DND-41 (cell line): ENCODE measurements at places on chromosomes 13 and 19.

- H3K36me3 ChIP-seq: no peaks in the 10 kb centered on the region
- no peak overlapping the region for H3K4me3 ChIP-seq
- peaks cover 62% of the 10 kb centered on the region for H3K27me3 ChIP-seq
- DNase-seq: no peak
Measured at GRCh38 chr13:110265682-110266430, 41.1 kb downstream of the COL4A1 start.

- no peaks in the 10 kb centered on the region for H3K27me3 ChIP-seq
- H3K4me1 ChIP-seq: peaks cover 30% of the 10 kb centered on the region
- peak; percentile 99 for DNase-seq
- peak overlapping the region; percentile 94 for H3K27ac ChIP-seq
- H3K4me3 ChIP-seq: no peak overlapping the region
Measured at GRCh38 chr19:13986348-13986904, 19.7 kb downstream of the RFX1 start.

DNA sequence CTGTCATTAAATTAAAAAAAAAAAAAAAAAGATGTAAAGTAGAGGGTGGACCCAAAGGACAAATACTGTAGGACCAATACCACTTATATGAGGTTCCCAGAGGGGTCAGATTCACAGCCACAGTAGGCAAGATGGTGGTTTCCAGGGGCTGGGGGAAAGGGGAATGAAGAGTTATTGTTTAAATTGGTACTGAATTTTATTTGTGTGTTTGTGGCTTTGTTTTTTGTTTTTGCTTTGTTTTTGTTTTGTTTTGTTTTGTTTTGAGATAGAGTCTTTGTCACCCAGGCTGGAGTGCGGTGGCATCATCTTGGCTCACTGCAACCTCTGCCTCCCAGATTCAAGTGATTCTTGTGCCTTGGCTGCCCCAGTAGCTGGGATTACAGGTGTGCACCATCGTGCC, 17.9 kb upstream of the LSM14A start:
- H3K36me3 ChIP-seq: no peaks in the 10 kb centered on the region
- DNase-seq: no peak
- no peak overlapping the region for H3K4me3 ChIP-seq
- H3K4me1 ChIP-seq: no peaks in the 10 kb centered on the region

GRCh38 chr19:1912760-1913505, 7.7 kb downstream of the ADAT3 start:
- no peaks in the 10 kb centered on the region for H3K27me3 ChIP-seq
- no peak overlapping the region for H3K27ac ChIP-seq
- no peak overlapping the region for H3K4me3 ChIP-seq
- peaks cover 51% of the 10 kb centered on the region for H3K36me3 ChIP-seq
- no peak for DNase-seq

DNA sequence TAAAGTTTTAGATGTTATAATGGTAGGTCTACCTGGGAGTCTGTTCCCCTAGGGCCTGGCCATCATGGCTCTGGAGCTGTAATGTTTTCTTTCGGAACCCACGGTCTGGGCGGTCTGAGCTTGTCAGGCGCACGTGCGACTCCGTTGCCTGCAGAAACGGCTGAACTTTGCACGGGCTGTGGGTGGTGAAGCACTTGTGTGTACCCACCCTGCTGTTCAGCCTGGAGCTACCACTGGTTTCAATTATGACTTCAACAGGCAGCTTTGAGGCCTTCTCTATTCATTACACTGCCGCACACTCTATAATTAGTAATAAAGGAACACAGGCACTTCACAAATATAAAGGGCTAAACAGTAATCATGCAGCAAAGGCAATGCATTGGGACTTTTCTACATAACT, 6.0 kb downstream of the PCDH8 start:
- no peak overlapping the region for H3K4me3 ChIP-seq
- no peak for DNase-seq
- no peaks in the 10 kb centered on the region for H3K4me1 ChIP-seq
- no peak overlapping the region for H3K27ac ChIP-seq

- H3K27me3 ChIP-seq: no peaks in the 10 kb centered on the region
- H3K36me3 ChIP-seq: no peaks in the 10 kb centered on the region
- no peak overlapping the region for H3K27ac ChIP-seq
- DNase-seq: peak; percentile 26
Measured at GRCh38 chr19:10431254-10431942, 11.1 kb downstream of the PDE4A start.

GRCh38 chr19:10557603-10558197, 8.1 kb downstream of the KRI1 start:
- peaks cover 80% of the 10 kb centered on the region for H3K36me3 ChIP-seq
- peak overlapping the region; percentile 15; the same call in 1 of the 2 replicates for H3K27ac ChIP-seq
- no peak overlapping the region for H3K4me3 ChIP-seq
- DNase-seq: no peak

- no peak overlapping the region for H3K27ac ChIP-seq
- H3K4me1 ChIP-seq: no peaks in the 10 kb centered on the region
- H3K36me3 ChIP-seq: no peaks in the 10 kb centered on the region
- H3K4me3 ChIP-seq: no peak overlapping the region
Measured at GRCh38 chr19:4547303-4548237, 7.7 kb upstream of the LRG1 start.

DNA sequence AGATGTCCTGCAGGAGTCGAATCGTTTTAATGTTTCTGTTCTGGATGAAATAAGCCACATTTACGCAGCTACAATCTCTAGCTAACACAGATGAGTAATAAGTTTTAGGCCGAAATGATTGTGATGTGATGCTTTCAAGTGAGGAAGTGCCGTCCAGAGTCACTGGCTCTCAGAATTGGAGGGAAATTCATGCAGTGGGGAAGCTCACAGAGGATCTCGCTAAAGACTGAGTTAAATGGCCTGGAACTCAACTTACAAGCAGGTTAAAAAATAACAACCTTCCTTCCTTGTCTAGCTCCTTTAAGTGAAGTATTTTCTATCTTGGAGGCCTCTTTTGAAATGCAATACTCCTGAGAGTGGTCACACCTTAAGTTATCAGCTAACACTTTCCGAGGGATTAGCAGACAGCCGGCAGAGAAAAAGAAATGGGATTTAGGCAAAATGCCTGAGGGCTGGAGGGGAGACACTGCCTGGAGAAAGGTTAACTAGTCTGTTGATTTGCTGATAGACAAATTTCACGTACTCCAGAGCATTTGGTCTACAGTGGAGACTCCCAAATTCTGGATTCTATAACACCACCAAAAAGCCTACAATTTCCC, 74.2 kb downstream of the IRS2 start:
- H3K27me3 ChIP-seq: no peaks in the 10 kb centered on the region
- H3K4me1 ChIP-seq: peaks cover 43% of the 10 kb centered on the region
- H3K36me3 ChIP-seq: peaks cover 29% of the 10 kb centered on the region
- no peak for DNase-seq
- 0 out of 2 replicates have a peak overlapping the region, but pooled peaks have one; percentile 12 for H3K27ac ChIP-seq

- H3K27me3 ChIP-seq: no peaks in the 10 kb centered on the region
- H3K36me3 ChIP-seq: no peaks in the 10 kb centered on the region
- H3K4me3 ChIP-seq: no peak overlapping the region
- no peaks in the 10 kb centered on the region for H3K4me1 ChIP-seq
Measured at GRCh38 chr13:99698010-99698815, 196.9 kb downstream of the TM9SF2 start.

DNA sequence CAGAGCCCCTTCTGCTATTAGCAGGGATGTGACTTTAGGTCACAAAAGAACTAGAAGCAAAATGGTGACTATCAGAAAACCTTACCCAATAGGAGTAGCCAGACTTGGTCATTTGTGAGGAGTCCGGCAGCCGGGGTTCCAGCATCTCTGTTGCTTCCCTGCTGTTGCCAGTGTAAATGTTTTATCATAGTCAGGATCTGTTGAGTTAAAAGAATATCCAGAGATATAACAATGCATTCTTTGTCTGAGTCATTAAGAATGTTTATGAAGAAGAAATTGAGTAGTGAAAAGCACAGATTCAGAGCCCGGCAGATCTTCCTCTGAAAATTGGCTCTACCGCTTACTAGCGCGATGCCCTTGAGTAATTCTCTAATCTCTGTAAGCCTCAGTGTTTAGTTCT, 84.2 kb downstream of the COL4A2 start:
- H3K27ac ChIP-seq: no peak overlapping the region
- no peaks in the 10 kb centered on the region for H3K36me3 ChIP-seq
- no peaks in the 10 kb centered on the region for H3K4me1 ChIP-seq
- no peak overlapping the region for H3K4me3 ChIP-seq

GRCh38 chr19:4660993-4661392, 9.1 kb downstream of the MYDGF start:
- H3K4me3 ChIP-seq: no peak overlapping the region
- no peak overlapping the region for H3K27ac ChIP-seq
- H3K36me3 ChIP-seq: peaks cover 86% of the 10 kb centered on the region
- DNase-seq: no peak
- H3K4me1 ChIP-seq: 0 out of 2 replicates have a peak, but pooled peaks cover 3% of the 10 kb centered on the region

- no peaks in the 10 kb centered on the region for H3K27me3 ChIP-seq
- H3K4me3 ChIP-seq: no peak overlapping the region
- H3K4me1 ChIP-seq: no peaks in the 10 kb centered on the region
- no peak for DNase-seq
- H3K27ac ChIP-seq: no peak overlapping the region
Measured at GRCh38 chr13:95199896-95200295, 101.4 kb downstream of the ABCC4 start.

GRCh38 chr19:5692723-5693194, 2.7 kb downstream of the RPL36 start:
- peaks cover 72% of the 10 kb centered on the region for H3K36me3 ChIP-seq
- H3K4me3 ChIP-seq: peak overlapping the region; percentile 87; the same call in 1 of the 2 replicates
- H3K27ac ChIP-seq: no peak overlapping the region
- no peak for DNase-seq
- peaks cover 31% of the 10 kb centered on the region for H3K4me1 ChIP-seq

DNA sequence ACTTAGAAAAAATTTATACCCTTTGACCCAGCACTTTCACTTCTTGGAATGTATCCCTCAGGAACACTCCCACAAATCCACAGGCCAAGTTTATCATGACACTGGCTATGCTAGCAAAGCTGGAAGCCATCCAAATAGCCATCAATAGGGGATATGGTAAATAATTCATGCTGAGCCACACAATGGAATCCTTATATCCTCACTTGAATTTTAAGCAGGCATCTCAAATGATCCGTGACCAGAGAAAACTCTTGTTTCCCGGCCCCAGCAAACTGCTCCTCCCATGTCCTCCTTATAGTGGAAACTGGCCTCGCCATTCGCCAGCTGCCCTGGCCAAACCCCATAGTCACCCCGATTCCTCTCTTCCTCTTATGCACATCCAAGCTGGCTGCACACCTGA, 37.6 kb downstream of the GRIK5 start:
- no peak overlapping the region for H3K27ac ChIP-seq
- no peaks in the 10 kb centered on the region for H3K27me3 ChIP-seq
- no peak for DNase-seq

- DNase-seq: peak; percentile 99
- H3K4me3 ChIP-seq: peak within 1 kb of the TSS; percentile 92
- no peaks in the 10 kb centered on the region for H3K27me3 ChIP-seq
- peak within 1 kb of the TSS; percentile 95 for H3K27ac ChIP-seq
Measured at GRCh38 chr13:45341034-45341798, at the start of gene TPT1. Gene TPT1, minus strand, starts transcription at chr13:45341183. Its CDS starts 114 bp downstream, at chr13:45341069.

- no peaks in the 10 kb centered on the region for H3K36me3 ChIP-seq
- no peaks in the 10 kb centered on the region for H3K27me3 ChIP-seq
- no peak overlapping the region for H3K4me3 ChIP-seq
- no peaks in the 10 kb centered on the region for H3K4me1 ChIP-seq
Measured at GRCh38 chr19:22607653-22608430, 26.3 kb upstream of the ZNF492 start.

- DNase-seq: no peak
- H3K27ac ChIP-seq: no peak overlapping the region
- no peaks in the 10 kb centered on the region for H3K36me3 ChIP-seq
- H3K4me3 ChIP-seq: no peak overlapping the region
Measured at GRCh38 chr13:91240341-91240740, 107.1 kb upstream of the MIR17HG start.

GRCh38 chr13:94854688-94855087, 142.3 kb upstream of the SOX21 start:
- H3K36me3 ChIP-seq: no peaks in the 10 kb centered on the region
- no peak for DNase-seq
- no peaks in the 10 kb centered on the region for H3K4me1 ChIP-seq
- no peak overlapping the region for H3K4me3 ChIP-seq
- no peak overlapping the region for H3K27ac ChIP-seq

GRCh38 chr13:26698392-26699196, 62.0 kb downstream of the GPR12 start:
- peaks cover 6% of the 10 kb centered on the region for H3K27me3 ChIP-seq
- H3K4me3 ChIP-seq: peak overlapping the region; percentile 29; the same call in 1 of the 2 replicates
- DNase-seq: peak; percentile 82

- no peak overlapping the region for H3K4me3 ChIP-seq
- H3K27me3 ChIP-seq: no peaks in the 10 kb centered on the region
- no peak for DNase-seq
- peaks cover 76% of the 10 kb centered on the region for H3K36me3 ChIP-seq
- no peak overlapping the region for H3K27ac ChIP-seq
- no peaks in the 10 kb centered on the region for H3K4me1 ChIP-seq
Measured at GRCh38 chr13:110634558-110634957, 19.2 kb downstream of the NAXD start.

DNA sequence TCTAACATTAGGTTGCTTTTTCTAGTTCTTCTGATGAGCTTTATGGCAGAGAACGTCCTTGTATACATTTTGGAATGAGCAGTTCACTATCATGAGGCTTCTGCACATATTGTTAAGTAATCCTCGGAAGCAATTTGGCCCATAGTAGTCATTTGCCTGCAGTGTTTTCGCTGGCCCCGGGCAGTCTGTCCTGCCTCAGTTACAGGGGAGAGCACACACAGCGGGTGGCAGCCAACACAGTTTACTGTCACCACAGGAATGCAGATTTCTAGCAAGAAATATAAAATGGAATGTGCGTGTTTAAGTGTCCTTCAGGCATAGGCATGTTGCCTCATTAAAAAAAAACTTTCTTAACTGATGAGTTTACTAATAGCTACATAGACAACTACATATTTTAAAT, 71.5 kb upstream of the GJB6 start:
- no peaks in the 10 kb centered on the region for H3K27me3 ChIP-seq
- no peak for DNase-seq
- H3K4me1 ChIP-seq: no peaks in the 10 kb centered on the region
- no peak overlapping the region for H3K4me3 ChIP-seq
- no peak overlapping the region for H3K27ac ChIP-seq

GRCh38 chr19:48554385-48555091, 2.6 kb downstream of the SULT2B1 start:
- H3K4me1 ChIP-seq: no peaks in the 10 kb centered on the region
- H3K36me3 ChIP-seq: no peaks in the 10 kb centered on the region
- H3K27ac ChIP-seq: no peak overlapping the region
- DNase-seq: no peak
- no peaks in the 10 kb centered on the region for H3K27me3 ChIP-seq

GRCh38 chr19:10461047-10461949, 41.0 kb downstream of the PDE4A start:
- no peaks in the 10 kb centered on the region; the same call in 1 of the 2 replicates for H3K4me1 ChIP-seq
- H3K27ac ChIP-seq: no peak overlapping the region
- peak; percentile 76 for DNase-seq
- H3K4me3 ChIP-seq: no peak overlapping the region
- no peaks in the 10 kb centered on the region for H3K36me3 ChIP-seq

DNA sequence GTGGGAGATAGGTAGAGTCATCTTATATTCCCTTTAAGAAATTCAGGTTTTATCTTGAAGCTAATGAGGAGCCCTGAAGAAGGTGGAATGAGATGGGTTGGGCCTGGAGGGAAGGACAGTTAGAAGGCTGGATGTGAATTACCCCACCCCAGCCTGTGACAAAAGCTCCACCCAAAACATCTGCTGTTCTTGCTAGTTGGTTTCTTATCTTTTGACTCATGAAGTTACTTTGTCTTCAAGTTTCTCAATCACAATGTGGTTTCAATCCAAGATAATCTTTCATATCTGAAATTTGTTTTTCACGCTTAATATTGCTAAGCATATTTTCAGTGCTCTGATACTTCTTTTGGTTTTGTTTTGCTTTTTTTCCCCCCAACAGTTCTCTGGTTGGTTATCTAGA, 38.3 kb upstream of the HMGB1 start:
- H3K27me3 ChIP-seq: no peaks in the 10 kb centered on the region
- peak; percentile 12 for DNase-seq
- H3K4me1 ChIP-seq: peaks cover 26% of the 10 kb centered on the region
- no peaks in the 10 kb centered on the region for H3K36me3 ChIP-seq
- peak overlapping the region; percentile 19; the same call in 1 of the 2 replicates for H3K27ac ChIP-seq
